NCI-H345 (cell line): ENCODE measurements at places on chromosomes 5 and 9.
A peak's percentile ranks its signal among the peaks of the same experiment; 100 is the strongest.

- no peak for DNase-seq
Observed at GRCh38 chr9:3446313-3446712, 79.5 kb downstream of the RFX3 start.

GRCh38 chr5:65133477-65134110 is 348.1 kb downstream of the ADAMTS6 start:
- DNase-seq, result no peak

GRCh38 chr5:54103871-54104270 is 206.5 kb downstream of the ARL15 start:
- DNase-seq, result no peak

- DNase-seq, result no peak
Observed at GRCh38 chr9:81490605-81491331, 198.6 kb downstream of the TLE1 start.

- no peak for DNase-seq
Observed at GRCh38 chr5:72949481-72949880, 6.4 kb upstream of the FCHO2 start.

DNA sequence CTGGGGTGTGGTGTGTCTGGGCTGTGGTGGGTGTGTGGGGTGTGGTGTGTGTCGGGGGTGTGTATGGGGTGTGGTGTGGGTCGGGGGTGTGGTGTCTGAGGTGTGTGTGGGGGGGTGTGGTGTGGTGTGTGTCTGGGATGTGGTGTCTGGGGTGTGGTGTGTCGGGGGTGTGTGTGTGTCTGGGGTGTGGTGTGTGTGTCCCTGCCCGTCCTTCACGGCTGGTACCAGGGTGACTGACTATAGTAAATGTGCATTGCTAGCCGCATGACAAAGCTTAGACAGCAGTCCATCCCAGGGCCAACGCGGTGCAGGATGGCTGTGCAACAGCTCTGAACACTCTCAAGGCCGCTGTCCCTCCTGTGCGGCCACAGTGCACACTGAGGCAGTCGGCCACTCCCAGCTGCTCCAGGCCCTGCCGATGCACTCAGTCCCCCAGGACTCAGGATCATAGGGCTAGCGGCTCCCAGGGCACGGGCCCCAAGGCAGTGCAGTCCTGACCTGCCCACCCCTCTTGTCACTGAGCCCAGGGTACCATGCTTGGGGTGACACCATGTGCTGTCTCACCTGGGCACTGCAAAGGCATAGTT is 54.0 kb downstream of the SECISBP2 start:
- no peak for DNase-seq

DNA sequence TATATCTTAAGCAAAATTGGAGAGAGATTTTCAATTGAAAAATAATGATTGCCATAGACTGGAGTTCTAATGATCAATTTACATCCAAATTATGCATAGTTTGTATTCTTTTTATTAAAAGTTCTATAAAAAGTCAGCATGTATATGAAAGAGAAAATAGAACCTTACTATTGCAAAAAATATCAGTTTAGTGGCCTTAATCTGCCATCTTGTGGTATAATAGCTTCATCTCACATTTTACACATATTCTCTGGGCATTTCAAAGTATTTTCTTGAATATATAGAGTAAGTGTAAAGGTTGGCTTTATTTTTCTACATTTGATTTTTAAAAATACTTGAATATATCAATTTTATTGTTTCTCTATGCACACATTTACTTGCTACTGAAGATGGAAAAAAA is 1858.6 kb upstream of the CDH9 start:
- DNase-seq, result peak; percentile 34

- peak; percentile 73 for DNase-seq
Observed at GRCh38 chr9:101458963-101459631, 23.5 kb upstream of the ALDOB start.

DNA sequence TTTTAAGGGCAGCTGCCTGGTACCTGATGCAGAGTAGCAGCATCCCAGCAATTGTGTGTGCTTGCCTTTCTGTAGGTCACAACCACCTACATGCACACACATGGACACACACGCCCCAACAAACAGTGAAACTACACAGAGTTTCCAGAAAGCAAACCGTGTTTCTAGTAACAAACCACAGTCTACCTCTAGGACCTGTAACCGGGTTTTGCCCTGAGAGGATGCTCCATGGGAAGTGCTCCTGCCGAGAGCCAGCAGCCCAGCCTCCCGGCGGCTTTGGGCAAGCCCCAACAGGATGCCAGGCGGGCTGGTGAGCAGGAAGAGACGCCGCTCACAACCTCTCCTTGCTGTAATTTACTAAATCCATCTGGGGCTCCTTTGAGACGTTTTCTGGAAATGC is 4.1 kb upstream of the TCF7 start:
- DNase-seq, result peak; percentile 13

DNA sequence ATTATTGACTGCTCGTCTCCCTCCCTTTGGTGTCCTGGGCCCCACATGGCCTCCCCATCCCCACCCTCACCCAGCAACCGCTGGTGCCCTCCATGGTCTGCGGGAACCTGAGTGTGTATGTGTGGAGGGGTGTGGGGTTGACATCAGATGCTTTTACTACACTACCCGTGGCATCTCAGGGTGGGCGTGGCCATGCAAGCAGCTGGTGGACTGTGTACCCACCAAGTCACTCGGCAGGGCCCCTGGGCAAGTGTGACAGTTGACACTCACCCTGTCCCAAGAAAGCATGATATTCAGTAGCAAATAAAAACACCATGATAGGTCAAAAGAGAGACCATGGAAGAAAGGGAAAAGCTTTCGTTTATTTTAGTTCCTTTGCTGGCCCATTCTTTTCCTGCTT is 7.4 kb upstream of the NXNL2 start:
- DNase-seq, result no peak
